ENCODE measurements at places on chromosomes 12 and 14.

DNA sequence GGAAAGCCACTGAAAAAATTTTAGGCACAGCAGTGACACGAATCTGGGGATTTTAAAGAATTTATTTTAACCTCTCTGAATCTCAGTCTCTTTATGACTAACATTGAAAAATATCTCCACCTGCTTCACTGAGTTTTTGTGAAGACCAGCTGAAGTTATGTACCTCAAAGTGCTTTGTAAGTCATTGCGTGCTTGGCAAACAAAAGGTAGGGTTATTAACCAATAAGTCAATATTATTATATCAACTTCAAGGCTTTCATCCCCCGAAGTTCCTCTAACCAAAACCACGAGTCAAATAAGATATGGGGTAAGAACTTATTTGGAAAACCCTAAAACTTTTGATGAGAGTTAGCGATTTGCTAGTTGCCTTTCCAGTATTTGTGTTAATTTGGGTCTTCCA, 62.3 kb downstream of the HSPB8 start:
- DNase-seq, result peak; percentile 24

DNA sequence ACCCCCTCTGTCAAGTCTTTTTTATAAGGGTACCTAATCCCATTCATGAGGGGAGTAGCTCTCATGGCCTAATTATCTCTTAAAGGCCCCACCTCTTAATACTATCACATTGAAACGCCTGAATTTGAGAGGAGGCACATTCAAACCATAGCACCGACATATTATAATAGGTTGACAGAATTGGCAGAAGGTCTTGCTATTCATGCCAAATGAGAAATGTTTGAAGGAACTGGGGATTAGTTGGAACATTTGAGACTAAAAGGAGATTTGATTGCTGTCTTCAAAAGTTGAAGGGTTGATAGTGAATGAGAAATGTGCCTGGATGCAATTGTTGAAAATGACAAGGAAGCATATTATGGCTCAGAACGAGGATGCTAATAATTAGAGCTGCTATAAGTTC, 331.1 kb downstream of the ATP23 start:
- DNase-seq, result no peak

DNA sequence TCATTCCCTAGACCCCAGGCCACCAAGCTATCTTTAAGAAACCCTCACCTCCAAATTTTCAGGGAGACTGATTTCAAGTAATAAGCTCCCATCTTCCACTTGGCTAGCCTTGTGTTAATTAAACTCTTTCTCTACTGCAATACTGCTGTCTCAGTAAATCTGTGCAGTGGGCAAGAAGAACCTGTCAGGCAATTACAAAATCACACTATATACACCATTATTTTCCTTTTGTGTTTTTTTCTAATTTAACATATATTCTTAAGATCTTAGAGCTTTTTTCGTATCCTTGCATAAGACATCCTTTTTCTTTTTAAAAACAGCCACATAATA, 7.7 kb upstream of the GOLGA5 start:
- no peak for DNase-seq

DNA sequence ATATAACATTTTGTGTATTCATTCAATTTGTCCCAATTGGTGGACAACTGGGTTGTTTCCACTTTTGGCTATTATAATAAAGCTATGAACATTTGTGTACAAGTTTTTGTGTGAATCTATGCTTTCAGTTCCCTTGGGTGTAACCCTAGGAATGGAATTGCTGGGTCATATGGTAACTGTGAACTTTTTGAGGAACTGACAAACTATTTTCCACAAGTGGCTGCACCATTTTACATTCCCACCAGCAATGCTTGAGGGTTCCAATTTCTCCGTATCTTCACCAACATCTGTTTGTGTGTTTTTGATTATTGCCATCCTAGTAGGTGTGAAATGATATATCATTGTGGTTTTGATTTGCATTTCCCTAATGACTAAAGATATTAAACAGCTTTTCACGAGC, 13.0 kb downstream of the LPCAT3 start:
- DNase-seq, result no peak

GRCh38 chr12:49674318-49674981, 32.8 kb downstream of the FMNL3 start:
- DNase-seq, result no peak

DNA sequence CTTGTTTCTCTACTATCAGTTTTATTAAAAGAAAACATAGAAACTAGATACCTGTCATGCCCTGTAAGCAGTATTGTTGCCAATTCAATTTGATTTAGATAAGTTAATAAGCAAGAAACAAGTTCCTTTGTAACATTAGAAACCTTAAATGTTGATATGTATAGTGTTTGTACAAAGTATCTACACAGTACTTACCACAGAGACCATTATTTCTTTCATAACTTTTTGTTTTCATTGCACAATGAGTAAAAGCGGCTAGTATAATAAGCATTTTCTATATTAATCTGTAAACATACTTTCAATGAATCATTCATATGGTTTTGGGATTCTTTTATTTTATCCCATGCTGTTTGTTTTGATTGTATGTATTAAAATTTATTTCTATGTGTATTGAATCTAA, 305.1 kb downstream of the TTC6 start:
- no peak for DNase-seq

- peak; percentile 87 for DNase-seq
Observed at GRCh38 chr14:52131640-52132320, 62.9 kb upstream of the NID2 start.

GRCh38 chr12:90028635-90029051, 320.0 kb upstream of the ATP2B1 start:
- DNase-seq, result no peak

- DNase-seq, result no peak
Observed at GRCh38 chr14:69048456-69048855, 69.4 kb upstream of the ACTN1 start.

DNA sequence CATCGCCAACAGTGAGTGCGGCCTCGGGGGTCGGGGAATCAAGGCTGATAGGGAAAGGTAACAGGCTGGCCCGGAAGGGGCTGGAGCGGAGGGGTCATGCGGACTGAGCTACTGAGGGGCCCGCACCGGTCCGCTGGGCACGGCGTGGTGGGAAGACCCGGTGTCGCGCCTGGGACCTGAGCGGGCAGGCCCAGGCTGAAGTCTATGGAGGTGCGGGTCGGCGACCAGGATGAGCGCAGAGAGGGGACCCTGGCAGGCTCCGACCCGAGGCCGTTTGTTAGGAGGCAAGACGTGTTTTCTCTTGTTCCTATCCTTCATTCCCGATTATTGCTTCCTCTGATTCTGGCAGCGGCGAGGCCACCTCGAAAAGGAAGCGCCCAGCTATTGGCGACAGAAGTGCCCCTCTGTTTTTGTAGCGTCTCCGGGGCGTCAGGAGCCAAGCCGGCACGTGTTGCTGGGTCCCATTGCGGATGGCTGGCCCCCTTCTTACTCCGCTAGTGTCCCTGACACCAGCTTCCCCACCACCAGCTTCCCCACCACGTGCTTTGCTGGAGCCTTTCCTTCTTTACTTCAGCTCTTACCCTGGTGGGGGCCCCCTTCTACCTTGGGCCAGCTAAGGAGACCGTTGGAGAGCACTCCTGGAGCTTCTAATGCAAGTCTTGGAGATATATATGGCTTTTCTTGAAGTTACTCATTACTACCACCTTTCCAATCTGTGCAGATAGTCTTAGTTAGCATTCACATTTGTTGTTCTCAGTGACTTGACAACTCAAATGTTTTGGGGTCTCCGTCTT, 653 bp downstream of the PA2G4 start:
- no peak for DNase-seq

- DNase-seq, result no peak
Observed at GRCh38 chr12:106000382-106001104, 138.2 kb downstream of the NUAK1 start.

- DNase-seq, result peak; percentile 19
Observed at GRCh38 chr14:36238666-36239363, 62.3 kb upstream of the PTCSC3 start.

DNA sequence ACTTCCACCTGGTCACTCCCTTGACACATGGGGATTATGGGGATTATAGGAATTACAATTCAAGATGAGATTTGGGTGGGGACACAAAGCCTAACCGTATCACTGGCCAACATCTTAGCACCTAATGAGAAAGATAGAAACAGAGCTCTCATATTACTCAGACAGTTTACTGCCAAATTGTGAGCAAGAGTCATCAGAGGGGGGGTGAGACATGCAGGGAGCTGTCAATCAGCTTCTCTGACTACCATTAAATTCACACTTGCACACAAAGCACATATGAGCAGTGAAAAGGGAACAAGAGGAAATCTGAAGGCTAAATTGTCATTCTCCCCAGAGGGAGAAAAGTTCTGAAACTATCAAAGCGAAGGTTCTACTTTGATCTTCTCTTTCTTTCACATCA, 78.1 kb upstream of the GRIN2B start:
- DNase-seq, result no peak

DNA sequence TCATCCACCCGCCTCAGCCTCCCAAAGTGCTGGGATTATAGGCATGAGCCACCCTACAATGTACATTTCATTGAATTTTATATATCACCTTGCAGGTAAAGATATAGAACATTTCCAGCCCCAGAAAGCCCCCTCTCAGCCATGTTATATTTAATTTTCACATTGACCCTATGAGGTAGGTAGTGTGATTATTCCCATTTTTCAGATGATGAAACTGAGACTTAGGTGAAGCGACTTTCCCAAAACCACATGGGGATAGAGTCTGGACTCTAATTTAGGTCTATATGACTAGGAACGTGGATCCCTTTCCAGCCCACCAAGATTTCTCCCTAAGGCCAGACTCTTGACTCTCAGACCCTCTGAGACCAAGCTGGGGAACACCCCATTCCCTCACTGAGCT, 15.7 kb upstream of the POP5 start:
- no peak for DNase-seq

DNA sequence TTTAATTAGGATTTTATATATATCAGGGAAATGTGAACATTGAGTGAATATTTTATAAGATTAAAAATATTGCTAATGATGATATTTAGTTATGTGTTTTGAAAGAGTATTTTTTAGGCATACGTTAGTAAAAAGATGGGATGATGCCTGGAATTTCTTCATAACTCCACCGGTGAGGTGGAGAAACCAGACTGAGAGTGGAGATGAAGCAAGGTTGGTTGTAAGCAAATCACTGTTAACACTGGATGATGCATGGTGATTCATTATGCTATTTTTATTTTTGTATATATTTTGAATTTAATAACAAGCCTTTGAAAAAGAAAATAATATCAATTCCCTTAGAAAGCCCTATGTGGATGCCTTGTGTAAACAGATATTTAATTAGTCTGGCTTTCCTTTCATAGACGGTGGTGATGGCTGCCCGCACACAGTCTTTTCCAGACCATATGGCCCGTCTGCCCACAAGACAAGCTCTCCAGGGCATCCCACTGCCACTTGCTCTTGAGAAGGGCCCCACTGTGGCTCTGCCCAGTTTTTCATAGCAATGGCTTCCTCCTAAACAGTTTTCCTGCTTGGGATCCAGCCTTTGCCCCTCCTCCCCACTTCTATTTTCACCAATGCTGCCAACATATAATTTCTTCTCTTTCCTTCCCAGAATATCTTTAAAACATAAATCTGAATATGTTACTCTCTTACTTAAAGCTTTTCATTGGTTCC, 95.4 kb downstream of the HELB start:
- DNase-seq, result no peak

DNA sequence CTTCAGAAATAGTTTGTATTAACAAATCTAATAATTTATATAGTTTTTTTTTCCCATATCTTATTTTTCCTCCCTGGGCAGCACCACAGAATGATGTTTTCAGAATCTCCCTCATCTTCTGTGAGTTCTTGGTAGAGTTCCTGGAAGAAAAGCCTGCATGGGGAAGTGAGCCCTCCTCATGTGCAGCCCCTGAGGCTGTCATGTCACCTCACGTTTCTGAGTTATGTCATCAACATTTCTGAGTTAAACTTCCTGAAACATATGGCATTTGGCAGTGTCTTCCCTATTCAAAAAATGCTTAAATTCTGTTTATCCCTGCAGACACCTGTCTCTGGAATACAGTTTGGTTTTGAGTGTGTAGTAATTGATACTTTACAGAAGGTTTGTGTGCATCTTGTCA, 979.0 kb downstream of the TMEM121 start:
- no peak for DNase-seq

DNA sequence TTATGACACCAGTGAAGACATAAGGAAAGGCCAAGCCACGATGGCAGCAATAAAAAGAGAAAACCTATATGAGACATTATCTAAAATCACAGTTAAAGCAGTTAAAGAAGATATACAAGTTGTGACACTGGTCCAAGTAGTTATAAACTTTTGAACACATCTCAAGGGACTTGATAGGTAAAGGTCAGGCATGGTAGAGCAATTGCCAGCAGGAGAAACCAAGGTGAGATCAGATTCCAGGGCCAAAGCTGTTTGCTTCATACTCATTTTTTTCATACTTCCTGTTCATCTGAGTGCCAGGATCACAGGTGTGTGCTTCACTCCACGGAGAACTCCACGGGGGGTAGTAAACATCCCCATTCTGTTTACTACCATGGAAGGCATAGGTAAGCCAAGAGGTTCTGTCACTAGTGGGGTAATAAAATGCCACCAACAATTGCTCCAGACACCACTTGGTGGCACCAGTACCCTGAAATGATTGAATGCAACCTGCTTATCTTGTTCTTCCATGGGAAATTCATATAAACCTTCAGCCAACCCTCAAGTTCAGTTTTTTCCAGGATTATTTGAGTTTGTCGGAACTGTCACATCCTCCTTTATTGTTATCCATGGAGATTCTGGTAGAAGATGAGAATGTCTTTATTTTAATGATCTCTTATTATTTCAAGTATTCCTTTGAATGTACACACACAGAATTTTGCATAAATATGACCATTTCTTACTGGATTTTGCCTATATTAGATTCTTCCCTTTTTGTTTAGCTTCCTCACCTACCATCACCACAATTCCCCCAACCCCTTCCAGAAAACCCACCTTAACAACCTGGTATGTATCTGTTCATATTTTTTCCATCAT, 59.2 kb upstream of the TSPAN8 start:
- DNase-seq, result peak; percentile 38

GRCh38 chr12:1093166-1093751, 102.2 kb downstream of the ERC1 start:
- peak; percentile 88 for DNase-seq

DNA sequence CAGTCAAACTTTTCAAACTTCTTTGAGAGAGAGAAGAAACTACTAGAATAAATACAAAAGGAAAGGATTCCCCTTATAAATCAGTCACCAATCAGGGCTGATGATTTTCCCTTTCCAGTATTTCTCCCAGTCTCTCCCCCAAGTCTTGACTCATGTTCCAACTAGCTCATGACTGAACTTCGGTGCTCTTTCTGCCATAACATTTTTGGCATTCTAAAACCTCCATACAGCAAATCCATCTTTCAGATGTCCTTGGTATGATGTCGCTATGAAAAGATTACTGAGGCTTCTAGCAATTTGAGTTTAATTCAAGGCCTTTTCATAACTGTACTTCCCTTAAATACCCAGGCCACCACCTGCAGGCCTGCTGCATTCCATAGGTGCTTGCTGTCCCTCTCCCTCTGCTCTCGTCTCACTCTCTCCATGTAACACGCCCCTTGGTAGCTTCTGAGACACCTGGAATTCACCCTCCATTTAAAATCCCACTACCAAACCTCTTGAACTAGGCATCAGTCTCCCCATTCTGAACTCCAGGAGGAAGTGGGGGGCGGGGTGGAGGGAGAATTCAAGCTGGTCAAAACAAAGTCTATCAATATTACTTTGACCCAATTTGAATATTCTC, 2.4 kb downstream of the PRKD1 start:
- DNase-seq, result no peak

All from trophoblast cell (in vitro differentiated cells and primary cell).